C1 segment of cervical spinal cord (tissue), 14 donors: ENCODE measurements at places on chromosomes 6 and 20.
A peak's percentile ranks its signal among the peaks of the same experiment; 100 is the strongest.

DNA sequence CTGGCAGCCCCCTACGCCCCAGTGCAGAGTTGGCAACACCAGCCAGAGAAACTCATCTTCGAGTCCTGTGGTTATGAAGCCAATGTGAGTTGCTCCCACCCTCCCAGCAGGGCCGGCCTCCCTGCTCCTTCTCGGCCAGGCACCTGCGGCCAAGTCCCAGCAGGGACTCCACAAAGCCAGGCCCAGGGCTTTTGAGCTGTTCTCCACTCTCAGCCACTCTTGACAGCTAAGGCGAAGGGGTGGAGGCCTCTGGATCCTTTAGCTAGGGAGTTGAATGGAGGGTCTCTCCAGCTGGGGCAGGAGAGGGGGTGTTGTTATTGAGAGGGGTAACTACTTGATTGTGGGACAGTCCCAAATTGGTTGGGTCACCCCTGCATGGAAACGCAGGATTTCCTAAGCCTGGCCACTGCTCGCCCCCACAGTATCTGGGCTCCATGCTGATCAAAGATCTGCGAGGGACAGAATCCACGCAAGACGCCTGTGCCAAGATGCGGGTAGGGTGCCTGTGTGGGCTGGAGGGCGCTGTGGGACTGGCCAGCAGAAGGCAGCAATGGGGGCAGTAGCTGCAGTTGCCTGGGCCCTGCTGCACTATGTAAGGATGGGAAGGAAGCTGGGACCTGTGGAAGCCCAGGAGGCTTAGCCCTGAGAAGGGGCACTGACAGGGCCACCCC, 58.3 kb downstream of the TCP11 start:
- DNase-seq, result no peak

DNA sequence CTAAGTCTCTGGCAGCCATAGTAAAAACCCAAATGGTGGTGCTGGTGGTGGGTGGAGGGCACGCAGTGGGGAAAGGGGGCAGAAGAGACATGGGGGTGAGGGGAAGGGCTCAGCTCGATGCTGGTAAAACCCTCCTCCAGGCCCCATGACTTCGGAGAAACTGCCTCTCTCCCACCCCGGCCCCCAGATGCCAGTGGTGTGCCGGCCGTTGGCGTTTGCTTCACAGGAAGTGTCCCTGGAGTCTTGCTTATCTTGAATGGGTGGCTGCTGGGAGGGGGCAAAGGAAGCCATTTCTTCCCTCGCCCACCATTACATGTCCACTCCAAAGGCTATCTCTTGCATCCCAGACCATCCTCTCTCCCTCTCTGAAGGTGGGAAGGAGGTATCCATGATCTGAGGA, 25.4 kb downstream of the VEGFA start:
- no peak for DNase-seq

GRCh38 chr6:56848105-56848504, 106.8 kb upstream of the BEND6 start:
- no peak for DNase-seq

DNA sequence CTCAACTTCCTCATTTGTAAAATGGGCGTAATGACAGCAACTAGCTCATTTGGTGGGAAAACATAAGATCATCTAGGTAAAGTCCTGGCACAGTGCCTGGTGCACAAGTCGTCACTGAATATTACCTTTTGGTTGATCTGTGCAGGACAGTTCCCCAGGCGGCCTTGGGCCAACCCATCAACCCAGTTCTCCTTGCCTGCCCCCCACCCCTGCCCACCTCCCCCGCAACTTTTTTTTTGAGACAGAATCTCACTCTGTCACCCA, 99.2 kb downstream of the JPH2 start:
- DNase-seq, result no peak

DNA sequence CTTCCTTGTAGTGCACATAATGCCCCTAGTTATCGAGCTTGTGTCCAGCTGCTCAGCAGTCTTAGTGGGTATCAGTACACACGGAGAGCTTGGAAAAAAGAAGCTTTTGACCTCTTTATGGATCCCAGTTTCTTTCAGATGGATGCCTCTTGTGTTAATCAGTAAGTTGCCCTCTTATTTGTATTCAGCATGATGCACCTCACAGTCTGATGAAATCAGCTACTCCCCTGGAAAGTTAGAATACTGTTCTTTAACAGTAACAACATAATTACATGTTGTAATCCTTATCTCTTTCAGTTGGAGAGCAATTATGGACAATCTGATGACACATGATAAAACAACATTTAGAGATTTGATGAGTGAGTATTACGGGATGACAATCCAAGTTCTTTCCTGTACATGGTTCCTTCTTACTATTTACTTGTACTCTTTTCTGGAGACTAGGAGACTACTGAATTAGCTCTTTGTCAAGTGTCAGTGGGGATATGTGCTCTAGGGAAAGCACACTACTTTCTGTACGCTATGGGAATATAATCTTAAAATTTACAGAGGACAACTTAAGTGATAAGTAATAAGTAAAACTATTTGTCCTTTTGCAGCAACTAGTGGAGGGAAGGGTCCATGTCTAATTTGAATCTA, 39.1 kb downstream of the PGM3 start:
- no peak for DNase-seq

DNA sequence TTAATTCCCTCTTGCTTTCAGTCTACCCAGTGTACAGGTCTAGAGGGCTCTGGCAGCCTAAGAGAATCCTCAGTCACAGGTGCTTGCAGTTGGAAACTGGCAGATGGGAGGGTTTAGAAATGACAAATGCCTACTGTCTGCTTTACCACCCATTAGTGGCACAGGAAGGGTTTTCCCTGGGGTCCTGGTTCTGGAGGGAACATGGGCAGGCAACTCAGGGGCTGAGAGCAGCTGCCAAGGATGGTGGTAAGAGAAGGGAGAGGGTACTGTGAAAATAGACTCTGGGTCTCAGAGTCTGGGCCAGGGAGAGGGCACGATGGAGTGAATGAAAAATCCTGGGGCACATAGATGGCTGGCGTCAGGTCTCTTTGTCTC, 103.5 kb downstream of the TCP11 start:
- no peak for DNase-seq

GRCh38 chr6:90294989-90295853, 1.4 kb downstream of the BACH2 start:
- DNase-seq, result peak; percentile 55

GRCh38 chr20:25195962-25196785, 662 bp downstream of the ENTPD6 start:
- no peak for DNase-seq

GRCh38 chr6:157462956-157463742, 82.2 kb downstream of the ZDHHC14 start:
- DNase-seq, result no peak

DNA sequence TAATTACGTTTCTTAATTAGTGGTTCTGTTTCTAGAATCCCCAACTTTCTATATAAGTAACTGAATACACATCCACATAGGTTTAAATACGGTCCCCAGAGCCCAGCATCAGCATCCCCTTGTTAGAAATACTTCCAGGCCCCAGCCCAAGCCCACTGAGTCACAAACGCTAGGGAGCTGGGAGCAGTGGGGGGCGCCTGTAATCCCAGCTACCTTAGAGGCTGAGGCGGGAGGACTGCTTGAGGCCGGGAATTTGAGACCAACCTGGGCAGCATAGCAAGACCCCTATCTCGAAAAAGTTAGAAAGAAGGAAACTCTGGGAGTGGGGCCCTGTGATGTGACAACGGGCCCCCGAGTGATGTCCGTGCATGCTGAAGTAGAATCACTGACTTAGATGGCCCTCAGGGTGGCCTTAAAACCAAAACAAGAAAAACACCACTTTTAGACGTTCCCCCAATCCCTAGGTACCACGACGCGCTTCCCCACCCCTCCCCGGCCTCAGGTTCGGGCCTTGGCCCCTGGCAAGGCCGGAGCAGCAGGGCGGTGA, 1.3 kb upstream of the PPP1R3G start:
- no peak for DNase-seq
